ENCODE measurements at places on chromosomes 12 and 14.

DNA sequence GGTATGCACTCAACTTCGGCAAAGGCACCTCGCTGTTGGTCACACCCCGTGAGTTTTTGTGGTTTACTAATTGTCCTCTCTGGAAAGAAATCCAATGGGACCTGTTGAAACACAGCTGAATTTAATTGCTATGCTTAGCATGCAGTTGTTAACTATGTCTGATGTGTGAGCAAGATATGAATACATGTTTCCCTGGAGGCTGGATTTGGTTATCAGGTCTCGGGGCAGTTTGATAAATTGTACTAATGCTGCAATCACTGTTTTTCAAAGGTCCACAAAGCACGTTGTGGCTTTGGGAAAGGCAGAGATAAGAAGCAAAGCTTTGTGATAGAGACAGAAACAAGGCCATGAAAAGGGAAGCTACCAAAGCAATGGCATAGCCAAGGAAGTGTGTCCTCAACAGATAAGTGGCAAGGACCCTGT lies 91.3 kb downstream of the DAD1 start:
- no peak for DNase-seq

DNA sequence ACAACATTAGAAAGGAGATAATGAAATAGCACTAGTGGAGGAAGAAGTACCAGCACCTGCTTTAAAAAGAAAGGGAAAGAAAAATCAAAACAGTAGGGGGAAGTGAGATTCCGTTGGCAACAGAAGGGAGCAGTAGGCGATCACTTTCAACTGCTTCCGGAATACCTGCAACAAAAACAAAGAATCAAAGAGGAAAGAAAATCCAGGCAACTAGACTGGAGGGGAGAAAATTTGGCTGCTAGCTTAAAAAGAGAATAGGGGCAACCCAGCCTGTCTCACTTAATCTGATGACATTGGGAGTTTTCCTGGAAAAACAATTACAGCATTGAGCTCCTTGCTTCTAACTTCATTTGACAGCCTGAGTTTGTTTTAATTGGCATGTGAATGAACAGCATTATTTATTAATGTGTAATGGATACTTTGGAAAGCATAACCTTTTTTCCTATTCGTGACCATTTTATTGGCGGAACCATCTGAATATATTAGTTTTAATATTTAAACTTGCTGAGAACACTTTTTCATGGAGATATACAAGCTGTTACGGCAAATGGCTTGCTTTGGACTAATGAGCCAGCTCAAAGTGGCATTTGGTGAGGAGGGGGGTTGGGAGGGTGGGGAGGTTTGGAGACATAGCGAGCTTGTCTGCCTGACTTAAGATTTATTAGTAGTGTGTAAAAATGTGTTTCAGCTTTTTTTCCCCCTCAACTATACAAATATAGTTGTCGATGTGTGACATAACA lies 2.5 kb upstream of the DACT1 start:
- no peak for DNase-seq

DNA sequence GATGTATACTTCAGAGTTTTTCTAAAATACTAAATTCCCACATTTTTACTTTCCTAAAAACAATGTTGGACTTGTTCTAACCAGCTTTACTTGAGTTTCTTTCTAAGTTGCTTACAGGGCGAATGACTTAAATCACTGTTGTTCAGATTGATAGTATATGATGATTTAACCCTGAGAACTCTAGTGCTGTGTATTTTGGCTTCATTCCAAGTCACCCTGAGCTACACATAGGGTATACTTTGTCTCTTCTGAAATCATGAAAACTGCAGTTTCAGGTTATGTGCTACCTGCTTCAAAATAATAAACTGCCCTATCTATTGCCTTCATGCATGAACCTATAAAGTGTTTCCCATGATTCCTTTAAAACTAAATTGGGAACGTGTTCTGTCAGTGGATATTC lies 162.5 kb upstream of the PDE3A start:
- no peak for DNase-seq

DNA sequence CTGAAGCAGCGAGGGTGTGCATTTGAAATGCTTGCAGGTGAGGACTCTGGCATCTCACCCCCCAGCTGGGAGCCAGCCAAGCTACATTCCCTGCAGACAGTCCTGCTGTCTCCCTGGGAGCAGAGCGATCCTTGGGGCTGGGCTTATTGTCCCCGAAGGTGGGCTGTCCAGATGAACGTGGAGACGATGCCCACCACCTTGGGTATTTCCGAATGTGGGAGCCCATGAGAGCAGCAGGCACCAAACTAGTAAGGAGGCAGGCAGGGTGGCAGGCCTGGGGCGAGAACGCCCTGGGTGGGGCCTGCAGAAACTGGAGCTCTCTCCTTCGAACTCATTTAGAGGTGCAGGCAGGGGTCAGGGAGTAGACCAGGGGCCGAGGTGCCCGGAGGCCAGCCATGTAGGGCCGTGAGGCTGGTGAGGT lies 18.5 kb downstream of the ZBTB42 start:
- no peak for DNase-seq

GRCh38 chr14:85519661-85520305 lies 10.2 kb upstream of the FLRT2 start:
- DNase-seq, result no peak

DNA sequence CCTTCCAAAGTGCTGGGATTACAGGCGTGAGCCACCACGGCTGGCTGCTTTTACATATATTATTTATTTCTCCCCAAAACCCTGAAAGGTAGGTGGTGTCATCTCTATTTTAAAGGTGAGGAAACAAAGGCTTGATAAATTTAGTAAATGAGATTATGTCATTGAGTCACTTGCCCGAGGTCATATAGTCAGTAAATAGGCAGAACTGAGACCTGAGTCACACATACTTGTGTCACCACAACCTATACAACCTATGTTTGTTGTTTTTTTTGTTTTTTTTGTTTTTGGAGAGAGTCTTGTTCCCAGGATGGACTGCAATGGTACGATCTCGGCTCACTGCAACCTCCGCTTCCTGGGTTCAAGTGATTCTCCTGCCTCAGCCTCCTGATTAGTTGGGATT lies 12.8 kb downstream of the TSFM start:
- no peak for DNase-seq

GRCh38 chr12:93192878-93193277 lies 184.8 kb upstream of the NUDT4 start:
- no peak for DNase-seq

DNA sequence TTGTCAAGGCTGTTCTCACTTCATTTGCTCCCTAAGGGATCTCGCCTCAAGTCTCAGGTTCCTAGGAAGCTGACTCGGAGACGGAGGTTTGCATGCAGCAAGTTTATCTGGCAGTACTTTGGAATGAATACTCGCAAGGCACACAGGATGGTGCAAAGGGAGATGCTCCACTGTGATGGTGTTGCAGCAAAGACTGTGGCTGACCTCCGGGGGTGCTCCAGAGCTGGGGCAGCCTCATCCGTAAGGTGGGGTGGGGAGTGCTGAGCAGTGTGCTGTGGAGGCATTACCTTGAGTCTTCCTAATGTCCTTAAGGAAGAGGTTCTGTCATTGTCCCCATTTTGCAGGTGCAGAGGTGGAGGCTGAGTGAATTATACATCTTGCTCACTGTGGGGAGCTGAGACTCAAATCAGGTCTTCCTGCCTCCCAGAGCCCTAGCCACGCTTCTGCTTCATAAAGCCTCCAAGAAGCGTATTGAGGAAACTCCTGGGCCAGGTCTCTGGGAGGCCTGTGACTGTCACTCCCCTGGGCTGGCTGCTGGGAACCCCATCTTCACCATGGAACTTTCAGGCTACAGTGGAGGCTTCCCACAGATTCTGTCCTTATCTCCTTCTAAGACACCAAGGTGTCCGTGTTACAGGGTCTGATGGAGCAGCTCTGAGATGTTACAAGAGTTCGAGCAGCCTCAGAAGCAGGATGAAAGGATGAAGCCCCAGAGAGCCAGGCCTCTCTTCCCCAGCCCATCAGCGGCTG lies 39.5 kb downstream of the GALNT16 start:
- DNase-seq, result no peak

- DNase-seq, result peak; percentile 64
These were observed 37.2 kb downstream of the RDH12 start for GRCh38 chr14:67738740-67739504.

DNA sequence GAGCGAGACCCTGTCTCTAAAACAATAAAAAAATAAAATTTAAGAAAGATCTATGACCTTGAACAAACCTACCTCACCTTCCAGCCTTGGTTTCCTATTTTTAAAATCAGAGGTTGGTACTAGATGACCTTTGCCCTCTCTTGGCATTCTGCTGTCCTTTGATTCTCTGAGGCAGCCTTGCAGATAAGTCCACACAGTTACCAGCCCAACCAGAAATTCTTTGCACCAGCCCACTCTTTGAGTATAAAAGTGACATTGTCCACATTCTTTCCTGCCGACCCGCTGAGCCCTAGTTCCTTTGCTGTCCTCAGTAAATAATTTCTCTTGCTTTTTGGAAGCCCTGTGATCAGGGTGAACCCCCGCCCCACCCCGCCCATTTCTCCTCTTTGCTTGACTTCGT lies 150.4 kb downstream of the PHETA1 start:
- DNase-seq, result no peak

GRCh38 chr12:52145228-52146088 lies 46.4 kb downstream of the KRT80 start:
- no peak for DNase-seq

GRCh38 chr12:51335931-51336330 lies 10.5 kb downstream of the CELA1 start:
- DNase-seq, result no peak

DNA sequence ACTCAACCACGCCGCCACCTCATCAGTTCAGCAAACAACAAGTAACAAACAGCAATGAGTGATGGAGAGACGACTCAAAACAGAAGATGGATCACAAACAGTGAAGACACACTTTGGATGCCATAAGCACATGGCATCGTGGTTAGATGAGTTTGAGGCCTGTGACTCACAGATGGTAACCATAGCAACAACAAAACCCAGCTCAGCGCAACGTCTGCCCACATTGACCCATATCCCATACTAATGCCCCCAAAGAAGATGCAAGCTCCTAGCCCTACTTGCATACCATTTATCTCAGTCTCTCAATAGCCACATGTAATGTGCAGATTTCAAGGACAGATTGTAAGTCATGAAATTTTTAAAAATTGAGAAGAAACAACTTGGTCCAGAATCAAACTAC lies 1322.3 kb upstream of the TMEM132C start:
- DNase-seq, result no peak

DNA sequence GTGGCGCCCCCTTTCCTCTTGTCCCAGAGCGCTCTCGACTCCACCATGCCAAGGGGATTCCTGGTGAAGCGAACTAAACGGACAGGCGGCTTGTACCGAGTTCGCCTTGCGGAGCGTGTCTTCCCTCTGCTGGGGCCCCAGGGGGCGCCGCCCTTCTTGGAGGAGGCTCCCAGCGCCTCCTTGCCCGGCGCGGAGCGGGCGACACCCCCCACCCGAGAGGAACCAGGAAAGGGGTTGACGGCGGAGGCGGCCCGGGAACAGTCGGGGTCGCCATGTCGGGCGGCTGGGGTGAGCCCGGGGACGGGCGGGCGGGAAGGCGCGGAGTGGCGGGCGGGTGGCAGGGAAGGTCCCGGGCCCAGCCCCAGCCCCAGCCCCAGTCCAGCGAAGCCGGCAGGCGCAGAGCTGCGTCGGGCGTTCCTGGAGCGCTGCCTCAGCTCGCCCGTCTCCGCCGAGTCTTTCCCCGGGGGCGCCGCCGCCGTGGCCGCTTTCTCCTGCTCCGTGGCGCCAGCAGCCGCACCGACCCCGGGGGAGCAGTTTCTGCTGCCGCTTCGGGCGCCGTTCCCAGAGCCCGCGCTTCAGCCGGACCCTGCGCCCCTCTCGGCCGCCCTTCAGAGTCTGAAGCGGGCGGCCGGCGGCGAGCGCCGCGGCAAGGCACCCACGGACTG lies 376 bp downstream of the INSM2 start:
- DNase-seq, result no peak

DNA sequence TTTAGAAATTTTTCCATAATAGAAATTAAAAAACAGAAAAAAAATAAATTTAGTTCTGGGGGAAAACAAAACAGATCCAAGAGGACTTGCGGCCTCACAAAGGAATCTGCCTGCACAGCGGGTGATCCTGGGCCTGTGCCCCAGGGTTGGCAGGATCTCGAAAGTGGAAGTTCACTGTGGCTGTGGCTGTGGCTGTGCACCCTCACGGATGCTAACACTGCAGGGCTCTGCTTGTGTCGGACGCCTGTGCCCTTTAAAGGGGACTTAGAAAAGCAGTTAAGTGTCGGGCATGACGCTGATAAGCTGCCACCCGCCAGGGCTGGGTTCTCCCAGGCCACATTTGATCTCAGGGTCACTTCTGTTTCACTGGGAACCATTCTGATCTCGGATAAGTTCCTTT lies 209.1 kb downstream of the TTC7B start:
- no peak for DNase-seq

GRCh38 chr14:97224016-97224415 lies 426.8 kb downstream of the VRK1 start:
- no peak for DNase-seq

GRCh38 chr14:22547948-22548750 lies 40.9 kb downstream of the DAD1 start:
- DNase-seq, result no peak

- no peak for DNase-seq
These were observed 60.8 kb downstream of the R3HDM2 start for GRCh38 chr12:57370072-57370471.

GRCh38 chr14:84420221-84420620 lies 1109.7 kb upstream of the FLRT2 start:
- DNase-seq, result no peak

DNA sequence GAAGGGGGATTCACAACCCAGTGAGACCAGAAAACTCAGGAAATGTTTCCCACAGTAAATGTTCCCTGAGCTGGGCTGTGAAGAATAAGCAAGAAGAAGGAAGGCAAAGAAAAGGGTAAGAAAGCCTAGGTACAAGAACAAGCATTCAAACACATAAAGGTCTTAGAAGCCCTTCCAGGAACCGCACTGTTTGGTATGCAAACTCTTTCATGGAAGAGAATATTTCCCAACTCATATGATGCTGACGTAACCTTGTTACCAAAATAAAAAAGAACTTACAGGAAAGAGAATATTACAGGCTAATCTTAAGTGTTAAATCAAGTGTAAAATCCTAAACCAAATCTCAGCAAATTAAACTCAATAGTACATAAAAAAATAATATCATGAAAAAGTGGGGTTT lies 23.6 kb downstream of the MED6 start:
- no peak for DNase-seq

- no peak for DNase-seq
These were observed 51.9 kb downstream of the SYNE3 start for GRCh38 chr14:95464514-95464913.

DNA sequence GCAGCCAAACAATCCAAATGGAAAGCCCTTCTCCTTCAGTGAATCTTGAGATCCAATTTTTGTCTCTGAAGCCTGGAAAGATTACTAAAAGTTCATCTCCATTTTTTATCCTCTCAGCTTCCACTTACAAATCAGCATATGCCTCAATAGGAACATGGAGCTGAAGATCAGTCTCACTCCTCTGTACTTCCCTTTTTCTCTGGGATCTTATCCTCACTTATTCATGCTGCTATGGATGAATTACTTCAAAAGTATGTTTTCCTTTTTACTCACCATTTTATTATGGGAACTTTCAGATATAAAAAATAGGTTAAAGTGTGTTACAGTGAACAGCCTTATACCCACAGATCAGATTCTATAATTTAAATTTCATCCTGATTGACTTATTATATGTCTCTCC lies 14.4 kb upstream of the NTF3 start:
- DNase-seq, result no peak

GRCh38 chr12:68310370-68310769 lies 21.8 kb downstream of the MDM1 start:
- DNase-seq, result no peak

Data from HuH-7 (cell line).